Uterine smooth muscle cell (primary cell): ENCODE measurements at places on chromosomes 5 and 9. TPM values are rescaled to one million over a fixed set of nuclear protein-coding genes. Genes with fewer than 3 reads are reported as not detected.

The C5orf46 gene
- not detected in 2 replicates for total RNA-seq

The MRPS2 gene
- total RNA-seq = 12.4 and 15.5 TPM in 2 replicates

The MYMK gene
- total RNA-seq = not detected in 2 replicates

The SLC6A19 gene
- not detected in 2 replicates for total RNA-seq

The ORM2 gene
- total RNA-seq = not detected in 2 replicates

The SLC24A2 gene
- under 0.01 and 0.11 TPM in 2 replicates for total RNA-seq

The RNF180 gene
- total RNA-seq = 3.4 and 5.7 TPM in 2 replicates

The PCDHB14 gene
- total RNA-seq = 0.11 and 0.12 TPM in 2 replicates
